ENCODE measurements at places on chromosomes 4 and X.

GRCh38 chrX:15217161-15217560 lies 52.7 kb downstream of the ASB9 start:
- no peak for DNase-seq

DNA sequence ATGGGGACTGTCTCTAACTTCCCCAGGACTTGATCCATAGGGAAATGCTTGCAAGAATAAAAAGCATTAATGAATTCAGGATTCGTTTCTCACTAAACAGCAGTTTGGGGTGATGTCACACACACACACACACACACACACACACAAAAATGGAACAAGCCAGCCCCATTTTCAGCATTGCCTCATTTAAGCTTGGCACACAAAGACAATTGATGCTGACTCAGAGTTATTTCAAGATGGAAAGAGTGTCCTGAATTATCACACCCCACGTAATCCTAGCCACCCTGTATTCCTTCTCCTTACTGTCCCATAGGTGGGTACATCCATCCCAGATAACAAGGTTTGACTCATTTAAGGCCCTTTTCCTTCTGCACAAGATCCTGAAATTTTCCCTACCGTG lies 345.1 kb upstream of the HS3ST1 start:
- DNase-seq, result no peak

- no peak for DNase-seq
Measured at GRCh38 chr4:144501231-144501780, 144.7 kb upstream of the HHIP start.

GRCh38 chr4:114384629-114385028 lies 214.0 kb upstream of the UGT8 start:
- DNase-seq, result no peak
